ENCODE measurements at places on chromosomes 3 and 15.
A peak's percentile ranks its signal among the peaks of the same experiment; 100 is the strongest.

GRCh38 chr15:29668120-29668602 is 154.1 kb downstream of the TJP1 start:
- DNase-seq: peak; percentile 82

DNA sequence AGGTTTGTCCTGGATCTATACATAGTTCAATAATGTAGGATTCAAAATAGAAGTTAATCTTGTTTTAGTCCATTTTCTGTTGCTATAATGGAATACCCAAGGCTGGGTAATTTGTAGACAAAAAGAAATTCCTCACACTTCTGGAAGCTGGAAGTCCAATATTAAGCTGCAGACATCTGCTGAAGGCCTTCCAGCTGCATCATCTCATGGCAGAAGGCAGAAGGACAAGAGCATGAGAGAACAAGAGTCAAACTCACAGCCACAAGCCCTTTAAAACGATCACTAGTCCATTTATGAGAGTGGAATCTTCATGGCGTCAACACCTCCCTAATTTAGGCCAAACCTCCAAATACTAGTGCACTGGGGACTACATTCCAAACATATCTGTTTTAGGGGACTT is 669.3 kb downstream of the ROBO2 start:
- DNase-seq: no peak

GRCh38 chr3:127754411-127755304 is 67.7 kb downstream of the MGLL start:
- DNase-seq: no peak

DNA sequence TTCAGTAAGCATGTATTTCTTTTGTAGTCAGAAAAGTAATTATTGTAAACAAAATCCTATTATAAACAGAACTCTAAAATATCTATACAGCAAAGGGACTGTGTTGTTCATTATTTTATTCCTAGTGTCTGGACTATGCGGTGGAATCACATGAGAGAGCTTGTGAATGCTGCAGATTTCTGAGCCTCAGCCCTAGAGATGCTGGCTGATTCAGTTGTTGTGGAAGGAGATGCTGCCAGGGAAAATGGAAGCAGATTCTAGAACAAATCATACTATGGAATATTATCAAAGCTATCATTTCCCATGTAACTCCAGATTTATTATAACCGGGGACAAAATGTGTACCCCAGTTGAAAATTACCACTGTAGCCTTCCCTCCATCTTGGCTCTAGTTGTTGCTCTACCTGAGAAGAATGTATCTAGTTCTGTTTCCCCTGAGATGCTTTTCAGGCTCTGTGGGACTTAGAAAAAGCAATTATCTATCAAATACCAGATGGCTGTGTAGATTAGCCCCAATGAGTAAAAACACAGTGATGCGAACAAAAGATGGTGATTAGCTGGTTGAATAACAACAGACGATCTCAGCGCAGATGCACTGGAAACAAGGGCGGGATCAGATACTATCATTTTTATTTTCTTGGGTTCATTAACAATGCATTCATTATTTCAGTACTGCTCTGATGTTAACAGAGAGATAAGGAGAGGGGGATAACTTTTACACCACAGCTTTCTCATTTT is 131.3 kb downstream of the TMEM108 start:
- DNase-seq: no peak

GRCh38 chr3:85605066-85605465 is 646.3 kb downstream of the CADM2 start:
- DNase-seq: no peak

DNA sequence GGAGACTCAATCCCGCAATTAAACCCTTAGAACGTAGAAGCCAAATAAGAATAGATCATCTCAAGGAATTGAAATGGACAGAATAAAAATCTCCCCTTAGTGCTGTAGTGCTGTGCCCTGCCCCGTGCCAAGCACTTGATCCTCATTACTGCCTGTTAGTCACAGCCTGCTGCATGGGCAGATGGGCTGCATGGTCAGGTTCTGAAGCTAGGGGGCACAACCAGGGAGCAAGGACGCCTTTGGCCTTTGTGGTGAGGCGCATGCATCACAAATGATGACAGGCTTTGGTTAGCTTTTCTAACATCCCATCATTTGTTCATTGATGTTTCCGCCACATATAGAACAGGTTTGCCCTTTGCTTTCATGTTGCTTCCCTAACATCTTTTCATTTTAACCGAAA is 336.3 kb upstream of the ADAMTS9 start:
- no peak for DNase-seq

GRCh38 chr15:46471096-46471495 is 836.3 kb downstream of the SQOR start:
- no peak for DNase-seq

DNA sequence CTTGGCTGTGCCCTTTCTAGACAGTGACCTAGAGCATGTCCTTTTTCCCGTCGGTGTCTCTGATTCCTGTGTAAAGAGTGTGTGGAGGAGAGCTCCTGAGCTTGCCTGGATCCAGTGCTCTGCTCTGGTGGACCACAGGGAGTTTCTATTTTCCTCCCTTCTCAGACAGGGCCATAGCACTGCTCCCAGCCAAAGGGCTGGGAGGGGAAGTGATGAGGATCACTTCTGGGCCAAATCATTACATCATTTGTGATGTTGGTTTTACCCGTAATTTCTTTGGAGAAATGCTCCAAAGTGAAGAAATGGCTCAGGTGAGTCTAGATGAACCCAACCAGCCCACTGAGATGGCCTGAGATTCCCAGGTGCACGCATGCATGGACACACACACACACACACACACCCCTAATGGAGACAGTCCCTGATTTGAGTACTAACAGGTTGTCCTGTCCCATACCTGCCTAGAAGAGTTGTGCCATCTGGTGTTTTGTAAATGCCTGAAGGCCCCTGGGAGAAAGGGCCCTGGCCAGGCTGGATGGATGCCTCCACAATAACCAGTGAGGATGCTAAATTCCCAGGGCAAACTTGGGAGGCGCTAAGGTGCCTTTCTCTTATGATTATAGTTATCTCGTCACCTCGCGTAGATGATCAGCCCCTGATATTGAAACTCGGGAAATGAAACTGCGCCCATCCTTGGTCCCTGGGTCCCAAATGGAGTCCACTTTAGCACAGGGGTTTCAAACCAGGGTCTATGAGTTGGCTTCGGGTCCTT is 86.9 kb downstream of the ASB7 start:
- DNase-seq: no peak

- DNase-seq: peak; percentile 28
These were observed 911 bp downstream of the RFTN1 start for GRCh38 chr3:16512435-16513140.

DNA sequence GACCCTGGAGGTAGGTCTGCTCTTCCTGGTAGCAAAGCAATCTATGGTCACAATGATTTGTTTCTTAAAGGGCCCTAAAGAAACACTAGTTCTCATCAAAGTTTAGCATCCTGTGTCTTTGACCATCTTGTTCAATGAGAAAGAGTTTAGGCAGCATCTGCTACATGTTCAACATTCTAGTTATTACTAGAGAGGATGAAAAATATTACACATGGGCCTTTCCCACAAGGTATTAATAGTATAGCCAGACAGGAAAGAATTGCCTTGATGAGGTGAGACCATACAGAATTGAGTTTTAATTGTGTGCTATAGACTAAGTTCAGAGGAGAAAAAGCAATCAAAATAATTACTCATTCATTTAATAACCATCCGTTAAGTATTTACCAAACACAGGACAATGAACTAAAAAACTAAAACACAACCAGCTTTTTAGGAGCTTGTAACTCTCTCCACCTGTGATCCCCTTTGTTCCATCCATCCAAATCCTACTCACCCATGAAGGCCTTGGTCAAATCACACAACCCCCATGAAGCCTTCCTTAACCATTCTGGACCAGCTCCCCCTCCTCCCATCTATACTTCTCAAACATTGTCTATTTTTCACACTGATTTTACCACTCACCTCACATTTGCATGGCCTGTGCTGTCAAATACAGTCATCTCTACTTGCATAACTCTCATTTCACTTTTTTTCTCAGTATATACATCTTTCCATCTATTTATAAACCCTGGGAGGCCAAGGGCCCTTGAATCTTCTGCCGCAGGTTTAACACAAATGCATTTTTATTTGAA is 122.9 kb downstream of the RORA start:
- no peak for DNase-seq

DNA sequence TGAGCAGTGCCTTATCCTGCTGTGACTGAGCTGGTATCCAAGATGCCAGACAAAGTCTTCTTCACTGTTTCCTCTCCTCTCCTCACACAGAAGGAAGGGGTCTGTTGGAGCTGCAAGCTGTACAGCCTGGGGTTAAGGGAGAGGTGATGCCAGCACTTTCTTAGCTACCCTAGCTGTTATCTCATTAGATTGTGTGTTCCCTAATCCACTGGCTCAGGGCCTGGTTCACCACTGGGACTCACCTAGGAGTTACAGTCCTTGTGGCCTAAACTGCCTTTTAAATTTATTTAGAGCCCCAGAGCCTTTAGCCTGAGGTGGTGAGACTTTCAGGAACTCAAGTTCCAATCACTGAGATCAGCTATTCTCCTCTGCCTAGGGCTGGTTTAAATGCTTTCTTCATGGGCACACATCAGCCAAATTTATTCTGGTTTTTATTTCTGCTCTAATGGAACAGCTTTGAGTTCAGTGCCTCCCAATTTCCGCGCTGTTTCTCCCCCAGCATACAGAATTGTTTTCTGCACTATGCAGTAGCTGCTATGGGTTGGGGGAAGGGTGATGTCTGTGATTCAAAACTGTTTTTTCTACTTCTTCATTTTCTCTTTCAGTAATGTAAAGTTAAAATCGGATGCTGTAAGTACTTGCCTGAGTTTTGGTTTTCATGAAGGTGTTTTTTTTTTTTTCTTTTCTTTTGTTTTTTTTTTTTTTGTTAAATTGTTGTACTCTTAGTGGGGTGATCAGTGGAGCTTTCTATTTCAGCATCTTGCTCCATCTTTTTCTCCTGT is 198.8 kb downstream of the DOCK3 start:
- no peak for DNase-seq

GRCh38 chr15:48273049-48273448 is 58.2 kb upstream of the DUT start:
- no peak for DNase-seq

GRCh38 chr3:159080256-159080655 is 278.4 kb downstream of the MFSD1 start:
- no peak for DNase-seq

DNA sequence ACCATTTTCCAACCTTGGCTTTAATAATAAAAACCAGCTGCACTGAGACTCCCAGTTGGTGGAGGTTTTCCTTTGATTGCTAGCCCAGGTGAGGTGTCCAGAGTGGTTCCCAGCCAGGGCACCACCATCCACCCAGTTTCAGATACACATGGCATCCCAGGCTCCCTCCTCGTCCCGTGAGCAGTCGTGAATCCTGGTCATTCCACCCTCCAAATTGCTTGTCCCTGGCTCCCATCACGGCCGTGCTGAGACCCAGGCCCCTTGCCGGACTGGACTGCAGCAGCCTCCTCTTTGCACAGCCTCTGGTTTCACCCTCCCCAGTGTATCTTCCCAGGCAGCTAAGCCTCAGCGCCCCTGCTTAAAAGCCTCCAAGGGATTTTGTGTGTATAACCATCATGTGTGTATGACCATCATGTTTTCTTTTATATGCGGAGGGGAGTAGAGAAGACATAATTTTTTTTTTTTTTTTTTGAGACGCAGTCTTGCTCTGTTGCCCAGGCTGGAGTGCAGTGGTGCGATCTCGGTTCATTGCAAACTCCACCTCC is 106.3 kb downstream of the ETFA start:
- no peak for DNase-seq

DNA sequence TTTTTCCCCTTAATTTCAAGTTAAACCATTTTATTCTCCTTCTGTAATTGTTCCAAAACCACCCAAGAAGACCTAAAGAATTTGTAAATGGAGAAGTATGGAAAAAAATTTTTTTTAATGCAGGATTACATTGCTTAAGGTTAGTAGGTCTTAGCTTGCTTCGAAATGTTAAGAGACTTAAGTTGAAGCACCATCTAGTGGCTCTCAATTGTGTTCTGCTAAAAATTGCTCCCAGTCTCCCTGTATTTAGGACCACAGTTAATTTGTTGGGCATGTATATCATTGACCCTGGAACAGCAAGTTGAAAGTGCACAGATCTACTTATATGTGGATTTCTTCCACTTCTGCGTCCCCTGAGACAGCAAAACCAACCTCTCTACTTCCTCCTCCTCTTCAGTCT is 32.4 kb downstream of the CD200R1L start:
- DNase-seq: peak; percentile 25

DNA sequence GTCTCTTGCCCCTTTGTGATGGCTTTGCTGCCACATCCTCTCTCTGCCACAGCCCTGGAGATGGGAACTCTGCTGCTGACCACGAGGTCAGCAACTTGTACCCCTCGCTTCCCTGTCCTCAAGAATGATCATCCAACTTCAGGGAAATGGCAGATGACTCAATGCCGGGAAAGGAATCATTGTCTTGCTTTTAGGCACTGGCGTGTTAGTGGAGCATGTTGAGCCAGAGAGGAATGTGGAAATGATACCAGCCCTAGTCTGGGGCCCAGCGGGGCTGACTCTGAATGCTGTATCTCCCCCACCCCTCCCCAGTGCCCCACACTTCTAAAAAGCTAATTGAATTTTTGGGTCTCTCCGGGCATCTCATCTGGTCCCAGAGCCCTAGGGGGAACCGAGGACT is 184.9 kb upstream of the BHLHE40 start:
- no peak for DNase-seq

- DNase-seq: no peak
These were observed 44.1 kb downstream of the CD200R1 start for GRCh38 chr3:112930771-112931170.

- no peak for DNase-seq
These were observed 226.8 kb downstream of the OCA2 start for GRCh38 chr15:27872355-27872754.

DNA sequence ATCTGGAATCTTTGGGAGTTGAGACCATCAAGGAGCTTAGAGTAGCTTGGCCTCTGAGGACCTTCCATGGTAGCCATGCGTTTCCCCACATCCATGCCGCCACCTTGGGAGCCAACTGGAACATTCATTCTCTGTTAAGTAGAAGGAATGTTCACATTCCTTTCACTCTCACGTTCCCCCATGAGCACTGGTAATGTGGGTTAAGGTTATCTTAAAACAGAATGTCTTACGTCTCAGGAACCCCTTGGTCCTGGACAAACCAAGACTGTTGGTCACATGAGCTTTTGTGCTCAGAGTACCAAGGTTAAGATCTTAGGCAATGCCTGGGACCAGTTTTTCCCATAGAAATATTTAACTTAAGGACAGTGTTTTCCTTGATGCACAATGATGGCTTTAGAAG is 211.7 kb upstream of the UBE2E1 start:
- DNase-seq: no peak

Data from Jurkat, Clone E6-1 (cell line).